ENCODE measurements at places on chromosomes 2 and 18. TPM values are rescaled to one million over a fixed set of nuclear protein-coding genes. Genes with fewer than 3 reads are reported as not detected.

- no peak for DNase-seq
Measured at GRCh38 chr2:60512641-60513040, 40.8 kb downstream of the BCL11A start.

GRCh38 chr2:33212151-33212550 is 264.3 kb upstream of the RASGRP3 start:
- DNase-seq = no peak

GRCh38 chr2:216485745-216486144 is 12.9 kb upstream of the RPL37A start:
- DNase-seq = no peak

DNA sequence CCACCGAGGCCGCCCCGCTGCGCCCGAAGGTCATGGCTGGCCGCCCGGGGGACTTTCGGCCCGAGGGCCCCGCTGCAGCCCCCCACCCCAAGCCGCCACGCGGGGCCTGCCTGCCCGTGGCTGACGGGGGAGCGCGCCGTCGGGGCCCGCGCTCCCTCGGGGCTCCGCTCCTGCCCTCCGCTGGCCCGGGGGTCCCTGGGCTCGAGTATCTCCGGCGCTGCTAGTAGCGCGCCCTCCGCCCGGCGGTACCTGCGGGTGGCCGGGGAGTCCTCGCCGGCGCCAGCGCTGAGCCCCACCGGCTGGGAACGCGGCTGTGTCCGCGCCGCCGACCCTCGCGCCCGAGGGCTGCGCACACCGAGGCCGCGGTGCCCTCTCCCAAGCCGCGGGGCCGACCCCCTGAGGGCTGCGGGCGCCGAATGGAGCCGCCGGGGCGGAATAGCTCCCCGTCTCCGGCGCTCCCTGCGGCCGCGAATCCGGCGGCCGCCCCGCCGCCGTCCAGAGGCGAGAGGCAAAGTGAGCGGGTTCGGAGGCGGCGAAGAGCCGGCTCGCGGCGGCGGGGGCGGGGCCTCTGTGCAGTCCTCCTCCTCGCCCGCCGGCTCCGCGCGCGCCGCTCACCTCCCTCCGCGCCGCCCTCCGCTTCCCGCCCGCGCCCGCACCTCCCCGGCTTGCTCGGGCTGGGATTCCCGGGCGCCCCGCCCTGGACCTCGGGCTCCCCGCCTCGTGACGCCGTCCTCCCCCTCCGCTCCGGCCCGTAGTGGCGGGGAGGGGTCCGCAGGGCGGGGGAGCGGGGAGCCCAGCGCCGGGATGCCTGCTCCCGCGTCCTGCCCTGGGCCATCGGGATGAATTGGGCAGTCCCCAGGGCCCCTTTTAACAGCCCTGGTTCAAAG is at the start of gene KCNG3:
TSS of gene KCNG3 (minus strand) at position 515 of the 887 bp plus-strand sequence. CDS start at position 34, 481 bp downstream.
- DNase-seq = peak; percentile 84

- DNase-seq = no peak
Measured at GRCh38 chr2:111897630-111897923, 830 bp upstream of the MERTK start.

GRCh38 chr2:127437056-127437455 is 18.8 kb downstream of the PROC start:
- no peak for DNase-seq

SEPTIN10 gene
- 39.6 TPM for total RNA-seq

CD207 gene
- not detected for total RNA-seq

CYS1 gene
- 1.2 TPM for total RNA-seq

ATIC gene
- 85.7 TPM for total RNA-seq

PLCD4 gene
- 8.2 TPM for total RNA-seq

TXNL4A gene
- 36.8 TPM for total RNA-seq

FIGN gene
- total RNA-seq = 1.3 TPM

Measured in transverse colon (tissue), 4 donors.